Suppressor macrophage treated with lipopolysaccharide for 1 hour (primary cell): ENCODE measurements at places on chromosomes 13 and 19.

GRCh38 chr19:48745208-48745995 is 1.3 kb downstream of the IZUMO1 start:
- peak; percentile 81 for DNase-seq

DNA sequence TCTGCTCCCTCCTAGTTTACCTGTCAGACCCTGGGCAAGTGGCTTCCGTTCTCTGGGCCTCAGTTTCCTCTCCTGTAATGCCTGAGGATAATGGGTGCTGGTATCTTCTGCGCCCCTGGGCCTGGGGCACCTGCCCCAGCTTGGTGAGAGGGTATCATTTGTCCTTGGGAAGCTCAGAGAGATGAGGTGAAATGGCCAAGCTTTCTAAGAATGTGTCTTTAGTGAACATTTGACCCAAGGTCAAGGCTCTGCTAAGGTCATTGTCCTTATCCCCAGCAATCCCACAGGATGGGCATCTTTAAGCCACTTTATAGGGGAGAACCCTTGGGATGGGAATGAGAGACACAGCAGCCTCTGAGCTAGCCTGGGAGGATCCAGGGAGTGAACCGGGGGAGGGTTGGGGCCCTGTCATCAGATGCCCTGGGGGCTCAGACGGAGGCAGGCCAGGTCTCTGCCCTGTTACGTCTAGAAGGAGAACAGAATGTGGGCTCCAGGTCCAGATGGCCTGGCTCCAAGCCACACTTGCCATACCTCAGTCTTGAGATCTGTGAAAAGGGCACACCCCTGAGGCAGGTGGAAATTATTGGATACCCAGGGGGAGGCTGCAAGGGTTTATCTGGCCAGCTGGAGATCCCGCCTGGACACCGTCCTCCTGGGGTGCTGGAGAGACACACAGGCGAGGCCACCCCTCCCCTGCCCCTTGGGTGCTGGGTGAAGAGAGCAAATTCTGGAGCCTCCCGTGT is 1.1 kb upstream of the NFIC start:
- no peak for DNase-seq

GRCh38 chr19:11538232-11539036 is at the start of gene CNN1:
Gene CNN1, plus strand, starts transcription at chr19:11538851. Its CDS starts 77 bp downstream, at chr19:11538928.
- DNase-seq: no peak

DNA sequence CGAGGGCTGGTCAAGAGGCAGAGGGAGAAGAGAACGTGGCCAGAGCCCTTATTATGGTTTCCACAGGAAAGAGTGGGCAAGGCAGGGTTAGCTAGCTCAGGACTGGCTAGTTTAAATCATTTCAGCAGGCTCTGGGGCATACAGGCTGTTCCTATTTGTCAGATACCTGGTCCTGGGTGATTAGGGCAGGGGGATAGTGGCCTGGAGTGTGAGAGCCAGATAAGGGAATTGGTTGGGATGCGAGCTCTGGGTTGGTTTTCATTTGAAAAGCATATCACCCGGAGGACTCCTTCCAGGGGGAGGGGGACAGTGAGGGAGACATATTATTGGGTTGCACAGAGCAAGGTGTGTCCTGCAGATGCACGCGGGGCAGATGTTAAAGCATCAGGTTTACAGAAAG is 75.3 kb upstream of the CLDN10 start:
- DNase-seq: no peak

DNA sequence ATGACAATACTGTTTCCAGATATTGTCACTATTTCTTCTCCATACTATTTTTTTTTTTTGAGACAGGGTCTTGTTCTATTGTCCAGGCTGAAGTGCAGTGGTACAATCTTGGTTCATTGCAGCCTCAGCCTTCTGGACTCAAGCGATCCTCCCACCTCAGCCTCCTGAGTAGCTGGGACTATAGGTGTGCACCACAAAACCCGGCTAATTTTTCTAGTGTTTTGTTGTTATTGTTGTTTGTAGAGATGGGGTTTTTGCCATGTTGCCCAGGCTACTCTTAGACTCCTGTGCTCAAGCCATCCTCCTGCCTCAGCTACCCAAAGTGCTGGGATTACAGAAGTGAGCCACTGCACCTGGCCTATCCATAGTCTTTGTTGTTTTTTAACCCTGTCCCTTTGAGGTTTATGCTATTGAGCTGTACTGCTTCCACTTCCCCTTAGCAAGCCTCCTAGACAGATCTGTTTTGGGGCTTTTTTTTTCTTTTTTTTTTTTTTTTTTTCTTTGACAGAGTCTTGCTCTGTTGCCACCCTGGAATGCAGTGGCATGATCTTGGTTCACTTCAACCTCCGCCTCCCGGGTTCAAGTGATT is 27.6 kb upstream of the MAP3K10 start:
- DNase-seq: peak; percentile 47

DNA sequence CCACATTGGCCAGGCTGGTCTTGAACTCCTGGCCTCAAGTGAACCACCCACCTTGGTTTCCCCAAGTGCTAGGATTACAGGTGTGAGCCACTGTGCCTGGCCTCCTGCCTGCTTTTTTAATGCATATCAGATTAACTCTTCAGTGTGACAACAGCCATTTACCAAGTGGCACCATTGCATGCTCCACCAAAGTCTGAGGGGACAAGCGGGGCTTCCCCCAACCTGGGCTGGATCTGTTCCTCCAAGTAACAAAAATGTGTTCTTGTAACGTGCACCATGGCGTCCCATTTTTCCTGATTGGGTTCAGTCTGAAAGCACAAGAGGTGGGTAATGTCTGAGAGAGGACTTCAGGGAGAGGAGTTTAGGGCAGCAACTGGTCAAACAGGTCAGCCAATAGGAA is 77.8 kb downstream of the TEX29 start:
- no peak for DNase-seq

- DNase-seq: no peak
These were observed 55.9 kb downstream of the ERCC5 start for GRCh38 chr13:102901615-102902305.

DNA sequence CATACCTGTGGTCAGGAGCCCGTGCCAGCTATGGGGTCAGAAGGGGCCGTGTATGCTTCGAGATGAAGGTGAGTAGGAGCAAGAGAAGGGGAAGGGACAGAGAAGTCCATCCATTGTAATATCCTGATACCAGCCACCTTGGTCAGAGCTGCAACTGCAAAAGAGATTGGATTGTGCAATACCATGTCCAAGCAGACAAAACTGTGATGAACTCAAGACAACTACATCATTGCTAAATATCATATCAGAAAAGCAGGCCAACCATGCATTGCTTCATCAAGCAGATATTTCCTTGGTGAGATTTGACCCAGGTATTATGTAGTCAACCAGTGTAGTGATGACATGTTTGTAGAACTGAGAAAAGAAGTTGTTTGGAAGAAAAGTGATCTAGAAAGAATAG is 12.1 kb downstream of the HNRNPUL1 start:
- DNase-seq: no peak

GRCh38 chr19:45766869-45767346 is 2.1 kb downstream of the SIX5 start:
- DNase-seq: no peak

- DNase-seq: no peak
These were observed 12.3 kb downstream of the TUBGCP3 start for GRCh38 chr13:112575675-112576074.

DNA sequence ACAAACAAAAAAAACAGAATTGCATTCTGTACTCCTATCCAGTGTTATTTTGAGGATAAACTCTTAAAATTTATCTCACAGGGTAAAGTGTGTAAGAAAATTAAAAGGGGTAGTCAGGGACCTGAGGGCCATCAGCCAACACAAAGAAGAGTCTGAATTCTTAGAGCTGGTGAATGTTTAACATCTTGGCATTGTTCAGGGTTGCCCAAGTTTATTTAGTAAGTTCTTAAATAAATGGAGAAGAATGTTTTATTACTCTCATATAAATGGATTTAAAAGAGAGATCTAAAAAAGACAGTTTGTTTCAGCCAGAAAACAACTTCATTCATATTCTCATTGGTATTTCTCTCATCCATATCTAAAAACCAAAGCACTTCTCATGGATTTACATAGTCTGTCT is 171.7 kb downstream of the LACC1 start:
- DNase-seq: peak; percentile 16

GRCh38 chr19:14059093-14059480 is 2.8 kb downstream of the PALM3 start:
- peak; percentile 57 for DNase-seq

DNA sequence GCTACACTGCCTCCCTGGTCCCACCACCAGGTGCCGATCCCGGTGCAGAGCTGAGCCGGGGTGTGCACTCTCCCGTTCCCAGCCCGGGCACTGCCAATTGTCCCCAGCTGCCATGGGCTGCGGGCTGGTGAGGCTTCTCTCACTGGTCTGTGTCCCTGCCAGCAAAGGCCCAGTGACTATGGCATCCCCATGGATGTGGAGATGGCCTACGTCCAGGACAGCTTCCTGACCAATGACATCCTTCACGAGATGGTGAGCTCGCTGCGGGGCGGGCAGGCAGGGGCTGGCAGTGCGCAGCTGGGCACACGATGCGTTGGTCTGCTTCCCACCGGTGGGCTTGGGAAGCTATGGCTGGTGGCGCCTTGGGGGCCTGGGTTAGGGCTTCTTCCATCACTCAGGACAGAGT is 14.6 kb downstream of the MPND start:
- no peak for DNase-seq

GRCh38 chr13:50386541-50387050 is 371.4 kb downstream of the KCNRG start:
- no peak for DNase-seq

DNA sequence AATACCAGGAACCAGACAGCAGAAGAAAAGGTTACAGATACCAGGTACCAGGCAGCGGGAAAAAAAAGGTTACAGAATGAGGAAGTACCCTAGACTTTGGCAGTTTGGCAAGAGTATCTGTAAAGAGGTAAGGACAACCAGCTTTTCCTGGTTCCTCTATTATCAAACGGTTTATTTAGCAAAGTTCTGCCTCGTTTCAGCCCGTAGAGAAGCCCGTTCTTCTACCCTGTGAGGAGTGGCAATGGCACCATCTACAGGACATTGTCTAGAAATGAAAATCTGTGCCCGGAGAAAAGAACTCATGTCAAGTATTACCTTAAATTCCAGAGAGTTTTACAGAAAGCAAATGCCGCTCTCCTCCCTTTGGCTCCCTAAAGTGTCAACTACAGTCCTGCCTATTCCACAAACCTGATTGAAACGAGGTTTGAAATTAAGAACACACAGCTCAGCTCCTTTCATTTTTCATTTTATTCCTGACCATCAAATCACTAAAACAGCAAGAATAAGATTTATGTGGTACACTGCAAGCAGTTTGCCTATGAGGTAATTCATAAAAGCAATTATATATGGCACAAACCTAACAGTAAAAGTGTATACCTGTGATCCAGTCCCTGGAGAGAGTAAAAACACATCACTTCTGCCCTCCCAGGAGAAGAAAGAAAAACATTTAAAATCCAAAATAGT is 226.3 kb downstream of the SLC7A1 start:
- DNase-seq: peak; percentile 20
